Activated CD4-positive, alpha-beta T cell treated with anti-CD3 and anti-CD28 coated beads, Interleukin-2, amount 50 U/mL, for 4 hours (primary cell): ENCODE measurements at places on chromosomes 12 and 14.

DNA sequence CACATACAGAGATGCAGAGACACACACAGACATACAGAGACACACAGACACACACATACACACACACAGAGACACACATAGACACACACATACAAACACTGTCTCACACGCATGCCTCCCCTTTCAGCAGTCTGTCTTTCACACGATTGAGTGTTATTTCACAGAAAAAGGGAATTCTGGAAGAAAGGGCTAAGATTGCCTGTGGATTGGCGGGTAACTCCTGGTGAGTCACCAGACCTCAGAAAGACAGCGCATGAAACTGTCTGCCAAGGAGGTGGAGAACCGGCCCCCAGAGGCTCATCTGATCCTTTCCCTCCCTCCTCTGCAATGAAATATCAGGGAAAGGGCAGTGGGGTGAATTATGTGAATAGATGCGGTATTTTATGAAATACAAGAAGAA lies 127.2 kb upstream of the GSC start:
- no peak for DNase-seq

DNA sequence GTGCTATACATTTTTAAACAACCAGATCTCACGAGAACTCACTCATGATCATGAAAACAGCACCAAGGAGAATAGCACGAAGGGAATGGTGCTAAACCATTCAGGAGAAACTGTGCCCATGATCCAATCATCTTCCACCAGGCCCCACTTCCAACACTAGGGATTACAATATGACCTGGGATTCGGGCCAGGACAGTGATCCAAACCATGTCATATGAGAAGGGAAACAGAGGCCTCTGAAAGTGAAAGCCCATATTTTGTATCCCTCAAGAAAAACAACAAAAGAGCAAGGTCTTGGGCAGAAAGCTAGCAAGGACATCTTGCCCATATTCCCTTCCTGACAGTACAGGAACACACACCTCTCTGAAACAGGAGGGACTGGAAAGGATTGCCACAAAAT lies 163.9 kb upstream of the VASH1 start:
- DNase-seq, result no peak

DNA sequence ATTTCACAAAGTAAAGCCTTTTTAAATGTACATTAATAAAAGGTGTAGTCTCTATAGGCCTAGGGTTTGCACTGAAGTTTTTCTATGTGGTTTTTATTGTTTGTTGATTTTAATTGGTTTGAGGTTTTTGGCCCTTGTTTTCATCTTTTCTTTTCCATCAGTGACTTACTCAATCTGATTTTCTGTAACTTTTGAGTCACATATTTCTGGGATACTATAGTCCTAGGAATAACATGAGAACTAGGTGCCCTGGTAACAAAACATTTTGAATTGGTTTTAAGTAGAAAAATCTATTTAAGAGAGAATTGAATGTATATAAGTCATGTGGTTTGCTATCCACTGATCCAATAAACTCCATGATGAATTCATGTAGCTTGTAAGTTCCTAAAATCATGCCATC lies 311.9 kb downstream of the CEP128 start:
- DNase-seq, result no peak

- DNase-seq, result no peak
These were observed 1.3 kb downstream of the MBD6 start for GRCh38 chr12:57523706-57524614.

DNA sequence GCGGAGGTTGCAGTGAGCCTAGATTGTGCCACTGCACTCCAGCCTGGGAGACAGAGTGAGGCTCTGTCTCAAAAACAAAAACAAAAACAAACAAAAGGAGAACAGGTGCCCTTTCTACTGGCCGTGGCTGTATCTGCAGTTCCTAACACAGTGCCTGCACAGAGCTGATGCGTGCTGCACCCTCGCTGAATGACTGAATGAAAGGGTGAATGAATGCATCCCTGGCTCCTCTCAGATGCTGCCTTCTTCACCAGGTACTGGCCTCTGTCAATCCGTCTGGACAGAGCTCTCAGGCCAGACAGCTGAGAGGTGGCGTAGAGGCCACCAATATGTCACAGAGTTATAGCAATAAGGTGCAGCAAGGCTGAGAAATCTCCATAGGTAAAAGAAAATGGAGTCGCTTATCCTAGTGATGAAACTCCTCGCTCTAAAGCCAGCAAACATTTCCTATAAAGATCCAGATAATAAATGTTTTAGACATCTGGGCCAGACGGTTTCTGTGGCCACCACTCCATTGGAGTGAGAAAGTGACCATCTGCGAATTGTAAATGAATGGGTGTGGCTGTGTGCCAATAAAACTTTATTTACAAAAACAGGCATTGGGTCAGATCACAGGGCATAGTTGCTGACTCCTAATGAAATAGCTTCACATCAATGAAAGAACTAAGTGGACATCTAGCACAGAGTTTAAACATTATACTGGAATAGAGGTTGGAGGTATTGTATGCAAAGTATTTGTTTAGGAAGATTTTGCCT lies 15.9 kb upstream of the FZD10 start:
- DNase-seq, result no peak
